Fibroblast of mammary gland (primary cell): ENCODE measurements at places on chromosomes 7 and 10.

- no peak for DNase-seq
Measured at GRCh38 chr10:114801411-114801813, 20.2 kb upstream of the FHIP2A start.

DNA sequence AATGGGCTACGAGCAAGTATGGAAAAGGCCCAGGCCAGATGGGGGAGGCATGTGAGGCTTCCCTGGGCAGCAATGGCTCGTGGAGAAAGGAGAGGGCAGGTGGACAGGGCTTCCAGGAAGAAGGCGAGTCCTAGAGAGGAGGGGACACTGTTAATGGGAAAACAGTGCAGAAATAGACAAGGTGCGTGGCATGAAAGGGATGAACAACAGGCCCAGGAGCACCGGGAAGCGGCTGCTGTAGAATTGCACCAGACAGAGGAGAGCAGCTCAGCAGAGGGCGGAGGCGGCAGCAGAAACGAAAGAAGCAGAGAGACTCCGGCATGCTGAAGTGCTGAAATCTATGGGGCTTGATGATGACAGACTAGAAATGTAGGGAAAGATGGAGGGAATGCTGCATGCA, 102.1 kb downstream of the PIP4K2A start:
- no peak for DNase-seq

DNA sequence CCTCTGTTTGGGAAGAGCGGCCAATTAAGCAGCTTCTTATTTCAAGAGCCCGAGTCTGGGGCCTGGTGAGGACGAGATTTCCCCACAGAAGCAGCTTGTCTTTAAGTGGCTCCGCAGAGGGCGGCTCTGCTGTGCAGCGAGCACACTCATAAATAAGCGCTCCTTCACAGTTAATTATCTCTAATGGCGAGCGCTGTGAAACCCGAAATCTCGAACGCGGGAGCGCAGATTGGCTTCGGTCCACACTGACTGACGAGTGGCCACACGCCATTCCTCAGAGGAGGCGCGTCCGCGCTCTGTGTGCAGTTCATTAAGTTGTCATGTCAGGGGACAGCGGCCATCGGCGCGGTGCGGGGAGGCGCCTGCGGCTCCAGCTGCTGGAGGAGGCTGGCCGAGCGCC, 560.9 kb downstream of the DNAJB6 start:
- DNase-seq: no peak

GRCh38 chr7:110090110-110090820, 1000.7 kb upstream of the LRRN3 start:
- DNase-seq: peak; percentile 2

GRCh38 chr7:102040569-102040968, 223.1 kb downstream of the CUX1 start:
- no peak for DNase-seq

- peak; percentile 44 for DNase-seq
Measured at GRCh38 chr7:127588697-127589482, 679 bp downstream of the ARF5 start.

GRCh38 chr10:49374740-49375139, 21.1 kb downstream of the DRGX start:
- DNase-seq: no peak

GRCh38 chr10:121698336-121698735, 100.1 kb upstream of the FGFR2 start:
- no peak for DNase-seq

GRCh38 chr10:7512487-7512886, 101.7 kb upstream of the SFMBT2 start:
- DNase-seq: no peak

DNA sequence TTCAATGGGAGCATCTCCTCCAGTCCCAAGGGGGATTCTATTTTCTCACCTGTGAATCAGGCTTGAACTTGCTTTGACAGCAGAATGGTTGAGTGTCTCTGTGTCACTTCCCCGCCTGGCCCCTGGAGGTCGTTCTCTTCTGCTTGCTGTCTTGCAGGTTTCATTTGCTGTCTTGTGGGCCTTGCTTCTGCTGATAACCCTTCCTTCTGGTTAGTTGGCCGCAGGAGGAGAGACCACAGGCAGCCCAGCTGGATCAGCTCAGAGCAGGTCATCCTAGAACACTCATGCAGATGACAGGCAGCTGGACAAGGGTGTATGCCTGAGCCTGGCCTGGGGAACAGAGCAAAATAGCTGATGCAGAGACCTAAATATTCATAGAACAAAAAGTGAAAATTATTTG, 344.2 kb upstream of the ADARB2 start:
- DNase-seq: no peak
